ENCODE measurements at places on chromosomes 5 and 9. TPM values are rescaled to one million over a fixed set of nuclear protein-coding genes. Genes with fewer than 3 reads are reported as not detected.

Gene PCDHB6
- 0.52 TPM for total RNA-seq

Gene ANKH
- total RNA-seq: 3.7 TPM

Gene PDE6A
- total RNA-seq: not detected

Gene C9orf57
- total RNA-seq: not detected

Gene IL5
- total RNA-seq: not detected

Gene OBP2B
- total RNA-seq: not detected

Gene CAMK2A
- total RNA-seq: not detected

Gene PTPN3
- total RNA-seq: 2.8 TPM

Gene GABRA1
- 0.16 TPM for total RNA-seq

Gene CDH9
- 0.31 TPM for total RNA-seq

Gene GAPVD1
- total RNA-seq: 34.6 TPM

Gene SCGB3A1
- not detected for total RNA-seq

Gene SLC25A48
- 1.5 TPM for total RNA-seq

Gene TLR4
- 0.27 TPM for total RNA-seq

Gene DCANP1
- not detected for total RNA-seq

- no peak for DNase-seq
- H3K4me1 ChIP-seq: no peaks in the 10 kb centered on the region
- H3K27ac ChIP-seq: no peak overlapping the region
- no peaks in the 10 kb centered on the region for H3K27me3 ChIP-seq
- no peak overlapping the region for H3K4me3 ChIP-seq
These were observed 286.7 kb downstream of the TLE4 start for GRCh38 chr9:79858508-79858907.

DNA sequence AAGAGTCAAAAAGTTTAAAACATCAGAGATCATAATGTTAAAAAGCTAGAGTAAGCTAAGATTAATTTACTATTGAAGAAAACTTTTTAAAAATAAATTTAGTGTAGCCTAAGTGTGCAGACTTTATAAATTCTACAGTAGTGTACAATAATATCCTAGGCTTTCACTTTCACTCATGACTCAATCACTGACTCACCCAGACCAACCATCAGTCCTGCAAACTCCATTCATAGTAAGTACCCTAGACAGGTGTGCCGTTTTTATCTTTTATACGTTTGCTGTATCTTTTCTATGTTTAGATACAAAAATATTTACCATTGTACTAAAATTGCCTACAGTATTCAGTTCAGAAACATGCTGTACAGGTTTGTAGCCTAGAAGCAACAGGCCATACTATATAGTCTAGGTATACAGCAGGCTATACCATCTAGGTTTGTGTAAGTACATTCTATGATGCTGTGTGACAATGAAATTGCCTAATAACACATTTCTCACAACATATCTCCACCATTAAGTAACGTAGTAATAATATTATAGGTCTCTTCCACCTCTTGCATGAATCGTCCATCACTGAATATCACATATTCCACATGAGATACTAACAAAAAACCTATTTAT, 59.2 kb downstream of the MEGF9 start:
- no peaks in the 10 kb centered on the region for H3K27me3 ChIP-seq
- H3K4me3 ChIP-seq: no peak overlapping the region
- no peak for DNase-seq
- no peaks in the 10 kb centered on the region for H3K36me3 ChIP-seq
- H3K27ac ChIP-seq: no peak overlapping the region

DNA sequence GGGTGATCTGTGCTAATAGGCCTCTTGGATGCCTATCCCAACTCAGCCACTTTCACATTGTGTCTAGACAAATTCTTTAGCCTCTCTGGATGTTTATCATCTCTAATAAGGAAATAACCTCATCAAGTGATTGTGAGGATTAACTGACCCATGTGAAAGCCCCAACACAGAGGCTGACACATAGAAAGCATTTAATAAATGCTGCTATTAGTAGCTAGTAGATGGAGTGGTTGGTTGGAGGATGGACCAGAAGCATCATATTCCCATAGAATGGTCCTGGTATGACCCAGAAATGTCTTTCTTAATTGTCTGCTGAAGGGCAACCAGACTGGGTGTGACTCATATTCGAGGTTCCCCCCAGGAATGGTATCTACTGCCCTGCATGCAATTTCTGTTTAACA, 124.4 kb downstream of the PIK3R1 start:
- no peaks in the 10 kb centered on the region for H3K36me3 ChIP-seq
- H3K27ac ChIP-seq: no peak overlapping the region
- H3K4me3 ChIP-seq: no peak overlapping the region
- no peak for DNase-seq

DNA sequence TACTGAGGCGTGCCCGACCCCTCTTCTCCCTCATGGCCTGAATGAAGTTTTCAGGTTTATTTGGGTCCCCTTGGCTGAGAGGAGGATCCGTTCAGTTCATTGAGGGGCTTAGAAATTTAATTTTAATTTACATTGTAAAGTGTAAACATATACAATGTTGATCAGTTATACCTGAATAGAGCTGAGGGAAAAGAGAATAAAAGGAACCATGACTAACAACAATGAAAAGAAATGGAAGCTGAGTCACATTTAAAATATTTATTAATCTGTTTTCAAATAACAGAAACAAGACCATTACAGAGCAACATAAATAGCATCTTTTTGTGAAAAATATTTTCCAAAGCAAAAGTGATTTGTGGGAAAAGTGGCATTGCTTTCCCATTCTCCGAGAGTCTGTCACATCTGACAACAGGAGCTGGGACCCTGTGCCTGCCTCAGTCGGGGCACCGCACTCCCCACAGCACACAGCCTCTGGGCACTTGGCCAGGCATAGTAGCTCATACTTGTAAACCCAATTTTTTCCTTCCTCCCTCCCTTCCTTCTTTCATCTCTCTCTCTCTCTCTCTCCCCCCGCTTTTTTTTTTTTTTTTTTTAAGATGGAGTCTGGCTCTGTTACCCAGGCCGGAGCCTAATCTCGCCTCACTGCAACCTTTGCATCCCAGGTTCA, 28.7 kb downstream of the PROP1 start:
- H3K4me1 ChIP-seq: no peaks in the 10 kb centered on the region
- no peak overlapping the region for H3K4me3 ChIP-seq
- no peaks in the 10 kb centered on the region for H3K36me3 ChIP-seq
- H3K27ac ChIP-seq: no peak overlapping the region
- no peaks in the 10 kb centered on the region for H3K27me3 ChIP-seq

GRCh38 chr9:127825319-127826051, 22.8 kb downstream of the FPGS start:
- peaks cover 12% of the 10 kb centered on the region for H3K27me3 ChIP-seq
- H3K27ac ChIP-seq: no peak overlapping the region
- H3K4me3 ChIP-seq: peak overlapping the region; percentile 45
- peak; percentile 97 for DNase-seq
- H3K36me3 ChIP-seq: no peaks in the 10 kb centered on the region

DNA sequence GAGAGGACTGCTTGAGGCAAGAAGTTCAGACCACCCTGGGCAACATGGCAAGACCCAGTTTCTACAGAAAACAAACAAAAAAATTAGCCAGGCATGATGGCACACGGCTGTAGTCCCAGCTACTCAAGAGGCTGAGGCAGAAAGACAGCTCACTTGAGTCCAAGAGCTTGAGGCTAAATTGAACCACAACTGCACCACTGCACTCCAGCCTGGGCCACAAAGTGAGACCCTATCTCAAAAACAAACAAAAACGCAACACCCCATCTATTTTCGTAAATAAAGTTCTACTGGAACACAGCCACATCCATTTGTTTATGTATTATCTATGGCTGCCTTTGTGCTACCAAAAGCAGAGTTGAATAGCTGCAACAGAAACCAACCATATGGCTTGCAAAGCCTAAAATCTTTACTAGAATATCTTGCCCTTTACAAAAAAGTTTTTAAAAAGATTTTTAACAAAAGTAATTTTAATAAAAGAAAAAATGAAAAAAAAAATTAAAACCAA, 67.5 kb downstream of the SETX start:
- H3K4me1 ChIP-seq: no peaks in the 10 kb centered on the region
- no peak for DNase-seq
- no peak overlapping the region for H3K4me3 ChIP-seq
- peaks cover 46% of the 10 kb centered on the region for H3K36me3 ChIP-seq
- H3K27me3 ChIP-seq: no peaks in the 10 kb centered on the region
- H3K27ac ChIP-seq: no peak overlapping the region

GRCh38 chr9:90998573-90998972, 197.0 kb downstream of the SYK start:
- H3K27me3 ChIP-seq: no peaks in the 10 kb centered on the region
- no peak for DNase-seq
- no peak overlapping the region for H3K27ac ChIP-seq
- H3K4me1 ChIP-seq: peaks cover 8% of the 10 kb centered on the region

DNA sequence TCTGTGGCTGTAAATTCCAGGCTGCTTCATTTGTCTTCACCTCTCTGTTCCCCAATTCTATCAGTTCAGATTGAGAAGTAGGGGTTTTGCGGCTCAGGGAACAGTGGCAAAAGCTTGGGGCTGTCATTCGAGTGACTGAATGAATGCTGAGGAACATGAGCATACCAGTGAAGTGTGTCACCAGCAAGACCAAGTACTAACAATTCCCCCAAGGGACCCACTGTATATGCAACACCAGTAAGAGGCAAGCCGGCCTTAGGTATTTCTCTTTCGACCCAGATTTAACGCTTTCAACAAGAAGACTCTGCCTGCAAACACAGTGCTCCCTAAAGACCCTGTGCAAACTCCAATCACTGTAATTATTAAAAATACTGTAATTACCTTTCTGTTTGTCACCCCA, 25.8 kb downstream of the KLHL3 start:
- no peak overlapping the region for H3K27ac ChIP-seq
- no peaks in the 10 kb centered on the region for H3K27me3 ChIP-seq
- H3K4me3 ChIP-seq: no peak overlapping the region
- no peaks in the 10 kb centered on the region for H3K4me1 ChIP-seq
- peaks cover 15% of the 10 kb centered on the region for H3K36me3 ChIP-seq
- no peak for DNase-seq

DNA sequence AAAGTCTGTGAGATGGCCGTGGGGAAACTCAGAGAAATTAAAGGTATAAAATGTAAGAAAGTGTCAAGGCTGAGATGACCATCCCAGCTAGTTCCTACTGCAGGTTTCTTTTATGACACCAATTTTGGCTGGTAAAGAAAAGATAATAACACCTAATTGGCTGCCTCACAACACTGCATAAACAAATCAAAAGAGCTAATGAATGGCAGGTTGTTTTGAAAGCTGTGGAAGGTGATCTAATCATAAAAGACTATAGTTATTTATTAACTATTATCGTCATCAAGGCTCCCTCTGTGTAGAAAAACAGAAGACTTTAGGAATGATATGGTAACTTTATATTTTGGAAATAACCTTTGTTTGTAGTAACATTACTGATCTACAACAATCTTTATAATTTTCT, 3.5 kb upstream of the SPINK5 start:
- H3K27ac ChIP-seq: no peak overlapping the region
- peaks cover 6% of the 10 kb centered on the region for H3K36me3 ChIP-seq
- no peaks in the 10 kb centered on the region for H3K27me3 ChIP-seq
- H3K4me1 ChIP-seq: no peaks in the 10 kb centered on the region

- no peaks in the 10 kb centered on the region for H3K27me3 ChIP-seq
- H3K36me3 ChIP-seq: peaks cover 32% of the 10 kb centered on the region
- peak overlapping the region; percentile 100 for H3K4me3 ChIP-seq
- no peak for DNase-seq
- 0 out of 2 replicates have a peak overlapping the region, but pooled peaks have one; percentile 75 for H3K27ac ChIP-seq
These were observed 1.3 kb downstream of the CCT5 start for GRCh38 chr5:10251405-10251804.

DNA sequence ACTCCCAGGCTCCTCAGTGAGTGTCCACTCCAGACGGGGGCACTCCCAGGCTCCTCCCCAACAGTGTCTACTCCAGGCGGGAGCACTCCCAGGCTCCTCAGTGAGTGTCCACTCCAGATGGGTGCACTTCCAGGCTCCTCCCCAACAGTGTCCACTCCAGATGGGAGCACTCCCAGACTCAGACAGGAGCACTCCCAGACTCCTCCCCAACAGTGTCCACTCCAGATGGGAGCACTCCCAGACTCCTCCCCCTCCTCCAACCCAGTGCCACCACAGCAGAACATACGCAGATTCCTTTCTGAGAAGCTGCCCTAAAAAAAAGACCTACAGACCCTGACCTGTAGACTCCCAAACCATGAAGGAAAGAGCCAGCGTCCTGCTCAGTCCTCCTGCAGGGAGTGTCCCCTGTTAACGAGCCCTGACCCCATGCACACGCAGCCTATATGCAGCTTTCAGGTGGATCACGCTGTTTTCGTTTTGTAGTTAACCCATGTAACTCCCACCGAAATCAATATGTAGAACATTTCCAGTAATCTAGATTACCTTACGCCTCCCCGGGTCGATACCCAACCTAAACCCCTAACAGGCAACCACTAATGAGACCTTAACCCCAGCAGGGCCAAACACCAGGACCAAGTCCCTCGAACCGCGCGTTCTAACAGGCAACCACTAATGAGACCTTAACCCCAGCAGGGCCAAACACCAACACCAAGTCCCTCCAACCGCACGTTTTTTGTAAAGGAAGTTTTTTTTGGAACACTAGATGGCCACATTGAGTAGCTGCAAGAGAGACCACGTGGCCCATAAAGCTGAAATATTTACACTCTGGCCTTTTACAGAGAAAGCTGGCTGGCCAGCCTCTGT, 15.7 kb downstream of the PNPLA7 start:
- H3K27ac ChIP-seq: no peak overlapping the region
- no peaks in the 10 kb centered on the region for H3K4me1 ChIP-seq
- DNase-seq: peak; percentile 84
- H3K27me3 ChIP-seq: no peaks in the 10 kb centered on the region
- H3K36me3 ChIP-seq: no peaks in the 10 kb centered on the region

GRCh38 chr9:65430221-65430620, 145.2 kb upstream of the FOXD4L5 start:
- no peak overlapping the region for H3K27ac ChIP-seq
- no peak for DNase-seq
- no peak overlapping the region for H3K4me3 ChIP-seq
- no peaks in the 10 kb centered on the region for H3K4me1 ChIP-seq
- H3K36me3 ChIP-seq: no peaks in the 10 kb centered on the region

DNA sequence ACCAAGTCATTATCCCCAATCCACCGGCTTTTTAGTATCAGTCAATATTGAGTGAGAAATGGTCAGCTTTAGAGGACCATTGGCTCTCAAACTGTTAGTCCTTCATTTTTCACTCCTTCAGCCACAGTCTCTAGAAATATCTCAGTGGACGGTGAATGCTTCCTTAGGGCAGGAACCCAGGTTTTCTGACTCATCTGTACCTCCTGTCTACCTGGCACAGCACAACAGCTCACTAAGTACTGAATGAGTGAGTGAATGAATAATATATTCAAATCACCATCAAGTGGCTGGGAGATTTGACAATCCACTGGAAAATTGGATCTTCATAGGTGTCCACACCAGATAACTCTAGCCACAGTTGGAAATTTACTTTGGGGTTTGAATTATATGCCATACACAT, 609.5 kb upstream of the CLINT1 start:
- H3K27me3 ChIP-seq: no peaks in the 10 kb centered on the region
- H3K4me3 ChIP-seq: no peak overlapping the region
- H3K4me1 ChIP-seq: 0 out of 2 replicates have a peak, but pooled peaks cover 4% of the 10 kb centered on the region
- DNase-seq: no peak
- no peaks in the 10 kb centered on the region for H3K36me3 ChIP-seq
